ENCODE measurements at places on chromosomes 11 and 22.

- no peak for DNase-seq
These were observed 16.8 kb downstream of the LRRC32 start for GRCh38 chr11:76653674-76654284.

GRCh38 chr11:107547961-107548360 is 17.6 kb downstream of the ALKBH8 start:
- no peak for DNase-seq

GRCh38 chr11:14687943-14688627 is 44.5 kb downstream of the PDE3B start:
- DNase-seq, result no peak

- DNase-seq, result no peak
These were observed 46.1 kb upstream of the PRDM11 start for GRCh38 chr11:45100339-45100738.

DNA sequence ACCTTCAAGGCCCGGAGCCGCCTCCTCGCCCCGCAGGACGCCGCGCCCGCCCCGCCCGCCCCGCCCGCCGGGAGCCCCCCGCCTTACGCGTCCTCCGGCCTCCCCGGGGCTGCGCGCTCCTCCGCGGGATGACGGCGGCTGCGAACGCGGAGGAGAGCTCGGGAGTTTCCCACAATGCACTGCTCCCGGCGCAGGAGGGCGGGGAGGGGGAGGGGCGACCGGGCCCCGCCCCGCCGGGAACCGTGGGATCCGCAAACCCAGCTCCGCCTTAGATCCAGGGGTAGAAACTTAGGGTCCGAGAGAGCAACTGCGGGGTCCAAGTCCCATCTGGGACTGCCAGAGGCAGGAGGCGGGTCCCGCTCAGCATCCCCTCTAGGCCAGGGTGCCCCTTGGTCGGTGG is at the start of gene CEND1:
Gene CEND1, minus strand, starts transcription at position 148 of the 400 bp plus-strand sequence. CDS start 1,514 bp downstream, outside the sequence.
- DNase-seq, result no peak

DNA sequence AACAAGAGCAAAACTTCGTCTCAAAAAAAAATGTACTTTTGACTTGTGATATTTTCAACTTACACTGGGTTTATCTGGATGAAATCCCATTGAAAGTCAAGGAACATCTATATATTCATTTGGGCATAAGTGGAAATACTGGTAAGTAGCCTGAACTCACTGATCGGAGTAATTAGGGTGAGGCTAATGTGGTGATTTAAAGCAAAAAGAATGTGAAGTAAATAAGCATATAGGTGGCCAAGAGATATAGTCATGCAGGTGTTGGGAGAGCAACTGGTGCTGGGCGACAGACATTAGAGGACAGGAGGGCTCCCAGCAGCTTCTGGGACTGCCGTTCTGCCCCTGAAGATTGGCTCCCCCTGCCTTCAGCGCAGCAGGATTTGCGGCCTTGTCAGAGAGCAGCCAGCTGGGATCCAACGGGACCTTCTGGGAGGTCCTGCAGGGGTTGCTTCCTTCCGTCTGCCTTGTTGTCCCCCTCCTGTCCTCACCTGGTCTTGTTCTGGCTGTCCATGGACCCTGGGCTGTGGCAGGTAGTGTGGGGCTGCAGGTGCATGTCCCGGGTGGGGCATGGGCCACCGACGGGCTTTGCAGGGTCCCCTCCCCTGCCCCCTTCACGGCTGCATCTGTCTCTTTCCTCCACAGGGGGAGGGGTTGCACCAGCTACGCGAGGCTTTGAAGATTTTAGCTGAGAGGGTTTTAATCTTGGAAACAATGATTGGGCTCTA is 14.1 kb downstream of the RHBDD3 start:
- DNase-seq, result no peak

GRCh38 chr11:46047520-46047919 is 73.7 kb downstream of the PHF21A start:
- no peak for DNase-seq

DNA sequence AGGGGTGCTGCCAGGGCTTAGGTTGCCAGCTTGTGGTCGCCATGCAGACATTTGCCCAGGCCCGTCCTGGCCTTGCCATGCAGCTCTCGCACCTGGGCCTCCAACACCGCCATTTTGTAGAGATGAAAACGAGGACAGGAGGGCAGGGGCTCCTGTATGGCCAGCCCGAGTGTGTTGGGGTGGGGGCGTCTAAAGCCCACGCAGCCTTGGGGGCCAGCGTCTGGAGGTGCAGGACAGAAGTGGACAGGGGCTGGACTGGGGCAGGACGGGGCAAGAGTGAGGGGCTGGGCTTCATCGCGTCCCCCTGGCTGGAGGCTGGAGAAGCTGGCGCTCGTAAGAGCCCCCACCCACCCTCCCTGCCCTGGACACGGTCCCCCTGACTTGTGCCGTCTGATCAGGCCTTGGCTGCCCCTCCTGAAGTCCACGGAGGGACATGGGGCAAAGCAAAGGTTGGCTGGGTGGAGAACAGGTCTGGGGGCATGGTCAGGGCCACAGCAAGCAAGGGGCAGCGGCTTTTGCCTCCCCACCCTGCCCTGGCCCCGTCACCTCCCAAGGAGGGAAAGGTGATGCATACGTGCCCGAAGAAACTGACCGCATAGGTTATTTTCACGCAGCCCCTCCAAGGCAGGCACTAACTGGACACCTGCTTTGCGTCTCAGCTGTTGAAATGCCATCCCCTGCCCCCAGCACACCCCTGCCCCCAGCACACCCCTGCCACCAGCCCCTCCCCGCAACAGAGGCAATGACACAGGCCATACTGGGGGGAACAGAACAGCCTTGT is 815 bp downstream of the TNNT3 start:
- DNase-seq, result no peak

DNA sequence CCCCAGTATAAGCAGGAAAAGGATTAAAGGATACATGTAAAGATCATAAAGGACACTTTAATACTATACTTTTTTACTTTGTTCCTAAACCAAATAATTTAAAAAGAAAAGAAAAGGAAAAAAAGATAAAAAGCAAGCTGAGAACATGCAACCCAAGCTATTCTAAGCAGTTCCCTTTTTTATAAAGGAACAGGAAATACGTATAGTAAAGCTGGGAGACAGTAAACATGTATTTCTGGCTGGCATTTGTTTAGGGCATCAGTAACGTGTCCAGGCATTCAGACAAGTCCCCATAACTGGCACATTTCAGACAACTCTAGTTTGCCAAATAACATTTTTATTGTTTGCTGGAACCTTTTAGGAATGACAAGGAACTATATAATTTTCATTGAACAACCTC is 24.9 kb downstream of the BCO2 start:
- DNase-seq, result no peak

- DNase-seq, result no peak
These were observed 24.6 kb upstream of the ZBTB16 start for GRCh38 chr11:114034956-114035355.

DNA sequence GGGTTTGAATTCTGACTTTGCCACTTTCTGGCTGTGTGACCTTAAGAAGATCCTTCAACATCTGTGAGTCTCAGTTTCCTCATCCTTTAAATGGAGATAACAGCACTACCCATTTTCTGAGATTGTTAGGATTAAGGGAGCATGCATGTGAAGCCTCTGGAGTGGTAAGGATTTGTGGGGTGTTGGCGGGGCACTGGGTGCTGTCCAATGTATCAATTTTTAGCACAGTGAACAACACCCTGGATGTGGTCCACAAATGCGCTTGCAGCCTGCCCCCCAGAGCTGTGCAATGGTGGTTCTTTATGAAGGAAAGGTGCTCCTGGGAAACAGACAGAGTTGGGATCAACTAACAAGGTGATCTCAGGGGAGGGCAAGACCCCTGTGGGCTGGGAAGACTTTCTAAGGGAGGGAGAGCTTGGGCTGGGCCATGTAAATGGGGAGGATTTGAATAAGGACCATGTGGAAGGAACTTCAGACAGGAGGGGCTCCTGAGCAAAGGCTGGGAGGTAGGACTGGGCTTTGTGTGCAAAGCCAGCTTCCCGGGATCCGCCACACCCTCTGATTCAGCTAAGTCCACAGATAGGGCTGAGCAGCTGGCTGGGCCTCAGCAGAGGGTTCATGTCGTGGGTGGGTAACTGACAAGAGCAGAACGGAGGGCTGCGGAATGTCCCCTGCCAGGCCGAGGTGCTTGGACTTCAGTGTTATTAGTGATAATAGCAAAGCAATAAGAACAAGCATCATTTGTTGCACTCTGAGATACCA is 22.7 kb upstream of the RASD2 start:
- no peak for DNase-seq

DNA sequence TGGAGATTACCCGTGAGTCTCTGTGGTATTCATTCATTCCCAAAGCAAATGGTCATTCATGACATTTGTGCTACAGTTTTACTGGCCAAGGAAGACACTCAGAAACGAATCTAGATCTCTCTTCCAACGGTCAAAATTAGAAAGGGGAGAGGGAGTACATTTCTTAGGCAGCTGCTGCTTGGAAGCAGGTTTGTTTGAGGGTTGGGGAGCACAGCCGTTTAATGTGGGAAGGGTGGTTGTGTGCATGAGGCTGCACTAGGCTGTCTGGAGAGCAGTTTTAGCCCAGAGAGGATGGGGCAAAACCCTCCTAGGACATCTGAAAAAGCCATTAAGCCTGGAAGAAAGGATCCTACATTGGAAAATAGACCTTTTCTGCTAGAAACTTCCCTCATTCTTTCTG is 29.7 kb upstream of the TIMP3 start:
- no peak for DNase-seq

DNA sequence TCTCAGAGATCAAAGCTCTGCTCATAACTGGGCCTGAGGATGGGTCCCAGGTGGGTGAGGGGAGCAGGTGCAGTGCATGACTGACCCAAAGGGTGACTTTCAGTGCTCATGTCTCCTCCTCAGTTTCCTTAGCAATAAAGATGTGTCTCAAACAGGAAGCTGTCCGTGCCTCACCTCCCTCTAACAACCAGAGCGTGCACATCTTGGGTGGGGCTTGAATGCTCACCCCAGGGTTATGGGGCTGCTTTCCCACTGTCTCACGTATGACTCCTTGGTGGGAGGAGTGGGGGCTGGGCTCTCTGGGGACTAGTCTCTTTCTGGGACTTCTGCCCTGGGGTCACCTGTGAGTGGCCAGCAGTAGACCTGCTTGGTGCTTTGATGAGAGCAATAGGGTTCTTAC is 53.9 kb upstream of the PHOX2A start:
- no peak for DNase-seq

DNA sequence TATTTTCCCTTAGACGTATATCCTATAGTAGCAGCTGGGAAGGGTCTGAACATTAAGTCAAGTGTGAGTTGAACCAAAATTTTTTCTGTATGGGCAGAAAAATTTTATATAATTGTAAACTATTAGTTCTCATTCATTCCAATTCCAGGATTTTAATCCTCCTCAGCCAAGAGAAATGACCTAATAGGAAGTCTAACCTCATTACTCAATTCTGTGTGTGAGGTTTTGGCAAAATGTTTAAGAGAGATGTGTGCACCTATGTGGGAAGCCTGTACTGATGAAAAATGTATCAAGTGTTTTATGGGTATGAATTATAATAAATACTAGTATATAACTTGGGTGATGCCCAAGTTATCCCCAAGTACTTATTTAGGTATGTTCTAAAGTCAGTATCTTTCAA is 311.6 kb upstream of the PITPNB start:
- no peak for DNase-seq

GRCh38 chr11:64378335-64378880 is 19.4 kb downstream of the RPS6KA4 start:
- no peak for DNase-seq

DNA sequence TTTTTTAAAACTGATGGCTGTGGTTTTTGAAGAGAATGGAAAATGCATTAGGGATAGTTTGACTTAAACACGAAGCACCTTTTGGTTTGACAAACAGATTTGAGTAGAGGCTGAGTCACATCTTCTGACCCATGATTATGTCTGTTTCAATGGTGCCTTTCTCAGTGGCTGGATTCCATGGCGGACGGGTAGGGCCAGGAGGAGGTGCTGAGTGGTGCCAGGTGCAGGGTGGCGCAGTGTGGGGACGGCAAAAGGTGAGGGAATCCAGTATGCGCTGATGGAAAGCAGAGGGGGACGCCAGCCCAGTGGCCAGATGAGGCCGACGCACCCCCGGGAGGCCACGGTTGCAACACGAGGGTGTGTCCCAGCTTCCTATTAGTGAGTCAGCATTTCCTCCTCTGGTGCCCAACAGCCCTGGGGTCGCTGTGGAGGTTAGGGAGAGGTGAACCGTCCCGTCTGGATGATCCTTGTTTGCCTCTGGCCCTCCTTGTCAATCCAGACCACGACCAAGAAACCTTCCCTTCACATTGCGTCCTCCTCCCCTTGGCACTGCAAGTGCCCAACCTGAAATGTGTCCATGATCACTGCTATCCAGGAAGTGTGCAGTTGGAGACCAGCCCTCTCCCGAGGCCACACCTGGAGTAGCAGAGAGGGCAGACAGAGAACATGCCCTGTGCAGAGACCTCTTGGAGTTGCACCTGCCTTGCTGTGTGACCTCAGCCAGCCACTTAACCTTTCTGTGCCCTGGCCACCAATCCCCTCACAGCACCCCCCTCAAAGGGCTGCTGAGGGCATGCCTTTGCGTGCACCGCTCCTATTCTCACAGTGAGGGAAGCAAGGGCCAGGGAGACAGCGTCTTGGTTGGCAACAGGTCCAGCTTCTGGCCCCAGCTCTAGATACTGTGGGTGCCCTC is 32.5 kb upstream of the ATXN10 start:
- DNase-seq, result no peak

DNA sequence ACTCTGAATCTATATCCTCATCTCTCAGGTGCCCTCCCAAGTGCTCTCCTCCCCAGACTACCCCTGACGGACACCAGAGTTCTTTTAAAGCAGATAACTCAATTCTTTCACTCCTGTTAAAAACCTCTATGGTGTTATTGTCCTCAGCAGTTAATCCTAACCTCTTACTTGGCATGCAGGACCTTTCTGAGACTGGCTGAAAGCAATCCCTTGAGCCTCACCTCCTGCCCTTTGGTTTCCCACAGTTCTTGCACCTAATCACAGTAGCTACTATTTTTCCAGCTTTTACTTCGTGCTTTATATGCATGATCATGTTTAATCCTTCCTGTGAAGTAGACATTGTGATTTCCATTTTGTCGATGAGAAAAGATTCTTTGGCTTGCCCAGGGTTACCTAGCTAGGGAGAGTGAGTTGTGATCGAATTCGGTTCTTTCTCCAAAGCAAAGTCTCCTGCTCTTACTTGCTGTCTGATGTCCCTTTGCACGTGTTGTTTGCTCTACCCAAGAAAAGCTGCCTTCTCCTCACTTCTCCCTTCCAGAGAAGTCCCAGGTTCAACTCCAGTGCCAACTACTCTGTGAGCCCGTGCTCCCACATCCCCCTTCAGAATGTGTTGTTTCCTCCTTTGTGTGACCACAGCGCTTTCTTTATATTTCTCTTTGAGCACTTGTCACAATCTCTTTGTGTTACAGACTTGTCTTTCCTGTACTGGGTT is 2.1 kb downstream of the UBE2L3 start:
- no peak for DNase-seq

Measured in stimulated activated CD8-positive, alpha-beta memory T cell treated with anti-CD3 and anti-CD28 coated beads, Interleukin-4, amount 100 ng/mL, for 1 hour (primary cell).